Spinal cord (tissue), 10 donors: ENCODE measurements at places on chromosomes 2 and 18.

DNA sequence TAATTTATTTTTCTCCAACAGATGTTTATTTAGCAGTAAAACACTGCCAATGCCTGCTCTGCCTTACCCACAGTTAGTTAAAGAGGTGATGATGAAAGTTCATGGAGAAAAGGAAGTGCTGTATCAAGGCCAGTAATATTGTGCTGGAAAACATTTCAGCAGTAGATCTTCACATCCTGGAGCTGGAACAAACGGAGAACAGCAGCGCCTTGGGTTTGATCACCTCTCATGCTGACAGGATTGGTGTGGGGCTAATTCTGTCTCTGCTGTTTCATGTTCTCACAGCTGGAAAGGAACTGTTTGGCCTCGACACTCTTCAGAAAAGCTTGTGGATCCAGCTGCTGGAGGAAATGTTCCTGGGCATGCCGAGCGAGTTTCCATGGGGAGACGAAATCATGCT, 61.5 kb upstream of the RPE start:
- peak; percentile 64 for DNase-seq

- DNase-seq: no peak
Measured at GRCh38 chr2:214679736-214680135, 129.7 kb downstream of the BARD1 start.

DNA sequence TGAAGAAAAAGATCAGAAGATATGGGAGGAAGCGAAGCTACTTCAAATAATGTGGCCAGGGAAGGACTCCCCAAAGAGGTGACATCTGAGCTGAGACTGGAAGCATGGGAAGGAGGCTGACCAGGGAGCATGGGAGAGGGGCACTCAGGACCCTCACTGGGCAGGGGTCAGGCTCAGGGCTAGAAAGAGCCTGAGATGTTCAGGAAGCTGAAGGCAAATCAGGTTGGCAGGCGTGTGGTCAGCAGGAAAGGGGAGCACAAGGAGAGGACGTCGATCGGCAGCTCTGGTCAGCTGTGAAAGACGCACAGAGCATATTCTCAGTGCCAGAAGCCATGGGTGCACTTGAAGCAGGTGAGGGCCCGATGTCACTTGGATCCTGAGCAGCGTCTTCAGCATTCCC, 38.2 kb upstream of the KLHL29 start:
- no peak for DNase-seq

DNA sequence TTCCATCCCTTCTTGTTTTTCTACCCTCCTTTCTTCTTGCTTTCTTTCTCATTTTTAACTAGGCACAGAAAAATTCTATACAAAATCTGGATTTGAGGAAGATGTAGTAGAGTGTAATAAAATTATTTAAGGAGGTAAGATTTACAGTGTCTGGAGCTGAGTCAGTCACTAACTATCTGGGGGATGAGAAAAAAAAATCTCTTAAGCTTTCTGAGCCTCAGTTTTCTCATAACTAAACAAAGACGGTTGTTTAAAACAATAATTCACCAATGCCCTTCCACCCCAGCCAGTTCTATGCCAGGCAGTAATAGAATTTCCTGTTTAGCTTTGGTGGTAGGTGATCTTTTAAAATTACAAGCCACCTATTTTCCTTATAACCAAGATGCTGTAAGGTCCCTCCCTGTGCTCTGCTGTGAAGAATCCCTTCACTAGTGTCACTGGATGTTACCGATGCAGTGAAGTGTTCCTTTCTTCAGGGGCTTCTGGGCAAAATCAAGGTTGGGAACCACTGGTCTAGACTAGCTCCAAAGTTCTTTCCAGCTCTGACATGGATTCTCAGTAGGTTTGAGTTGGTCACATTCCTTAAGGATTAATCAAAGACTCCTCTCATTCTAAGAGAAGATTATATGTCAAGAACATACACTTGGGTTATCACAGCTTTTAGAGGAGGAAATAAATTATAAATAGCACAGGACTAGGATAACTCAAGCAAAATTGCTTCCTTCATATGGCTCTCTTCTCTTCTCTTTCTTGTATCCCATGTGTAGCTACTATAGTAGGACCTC, 289.0 kb downstream of the CDH2 start:
- no peak for DNase-seq
